Osteoblast (primary cell): ENCODE measurements at places on chromosomes 6 and 20.

- DNase-seq: no peak
Observed at GRCh38 chr6:4377603-4378002, 242.2 kb upstream of the ECI2 start.

DNA sequence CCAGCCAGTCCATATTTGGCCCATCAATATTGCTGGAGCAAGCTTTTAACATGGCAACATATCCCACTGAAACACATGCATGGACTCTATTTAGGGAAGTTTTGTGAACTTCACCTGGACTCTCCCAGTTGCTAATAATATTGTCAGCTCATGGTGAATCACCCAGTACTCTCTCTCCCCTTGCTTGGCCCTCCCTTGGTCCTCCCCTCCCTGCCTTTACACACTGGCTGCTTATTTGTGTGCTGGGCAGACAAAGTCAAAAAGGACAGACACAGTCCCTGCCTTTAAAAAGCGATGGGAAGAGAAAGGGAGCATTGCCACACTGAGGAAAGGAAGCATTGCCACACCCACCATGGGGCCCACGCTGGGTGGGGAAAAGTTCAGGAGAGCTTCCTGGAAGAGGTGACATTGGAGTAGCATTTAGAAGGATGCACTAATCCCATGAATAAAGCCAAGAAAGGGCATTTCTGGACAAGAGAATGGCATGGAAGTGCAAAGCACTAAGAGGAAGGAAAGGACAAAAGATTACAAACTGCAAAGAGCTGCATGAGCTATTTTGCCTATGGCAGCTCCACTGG lies 143.4 kb upstream of the EXOC2 start:
- DNase-seq: no peak

DNA sequence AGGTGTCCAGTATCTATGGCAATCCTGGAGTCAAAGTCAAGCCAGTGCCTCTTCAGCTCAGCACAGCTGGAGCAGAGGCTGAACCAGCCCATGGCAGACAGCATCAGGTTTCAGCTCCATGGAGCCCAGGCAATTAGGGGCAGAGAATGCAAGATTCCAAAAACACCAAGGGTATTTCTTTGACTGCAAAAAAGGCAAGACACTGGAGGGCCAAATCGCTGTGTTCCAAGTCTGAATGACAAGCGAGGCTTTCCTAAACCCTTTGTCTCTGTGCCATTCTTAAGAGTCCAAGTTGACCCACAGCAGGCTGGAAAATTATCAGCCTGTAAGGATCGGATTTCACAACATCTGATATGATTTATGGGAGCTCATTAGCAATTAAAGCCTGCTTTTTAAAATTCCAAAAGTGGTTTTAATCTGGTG lies 49.7 kb upstream of the TGM3 start:
- DNase-seq: no peak

GRCh38 chr6:166712286-166713228 lies 85.5 kb upstream of the RPS6KA2 start:
- DNase-seq: no peak

DNA sequence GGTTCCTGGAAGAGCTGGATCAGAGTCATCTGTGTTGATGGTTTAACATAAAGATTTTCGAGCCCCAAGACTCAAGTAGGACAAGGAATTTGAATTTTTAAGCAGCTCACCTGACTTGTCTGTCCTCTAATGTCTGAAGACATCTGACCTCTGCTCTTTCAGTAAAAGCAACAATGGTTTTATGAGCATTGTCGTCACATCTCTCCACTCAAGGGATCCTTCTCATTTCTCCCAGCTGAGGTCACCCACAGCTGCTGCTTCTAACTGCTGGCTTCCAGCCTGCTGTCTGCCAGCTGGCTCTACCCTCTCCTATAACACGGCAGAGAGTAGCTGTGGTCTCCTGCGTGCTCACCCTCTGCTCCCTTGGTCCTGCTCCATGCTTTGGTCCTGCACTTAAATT lies 24.7 kb upstream of the HDAC2 start:
- peak; percentile 56 for DNase-seq

DNA sequence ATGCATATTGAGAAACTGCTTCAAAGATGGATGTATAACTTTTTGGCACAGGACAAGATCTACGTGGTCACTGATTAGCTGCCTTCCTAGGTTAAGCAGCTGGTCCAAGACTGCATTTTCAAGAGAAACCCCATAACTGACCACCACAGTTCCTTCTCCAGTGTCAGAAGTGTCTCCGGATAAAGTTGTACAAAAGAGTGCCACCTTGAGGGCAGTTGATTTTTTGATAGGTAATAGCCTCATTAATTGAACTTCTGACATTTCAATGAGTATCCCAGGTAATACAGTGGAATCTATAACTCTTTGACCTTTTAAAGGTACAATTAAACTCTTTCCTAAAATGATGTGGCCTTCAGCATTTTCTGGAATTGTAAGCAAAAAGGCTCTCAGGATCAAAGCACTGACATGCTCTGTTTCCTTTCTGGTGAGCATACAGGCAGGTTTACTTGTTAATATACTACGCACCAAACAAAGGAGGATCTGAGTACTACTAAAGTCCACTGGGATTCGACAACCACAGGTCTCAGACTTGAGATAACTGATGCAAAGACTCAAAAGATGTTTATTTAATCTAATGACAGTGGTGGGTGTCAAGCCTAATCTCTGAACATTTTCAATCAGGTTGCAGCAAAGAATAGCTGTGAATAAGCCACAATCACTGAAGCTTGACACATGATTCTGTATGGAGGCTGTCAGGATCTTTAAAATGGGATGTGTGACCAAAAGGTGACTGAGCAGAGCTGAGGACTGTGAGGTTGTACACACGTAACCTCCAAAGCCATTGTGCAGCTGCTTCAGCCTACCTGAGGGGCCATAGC lies 21.2 kb downstream of the MKKS start:
- no peak for DNase-seq

DNA sequence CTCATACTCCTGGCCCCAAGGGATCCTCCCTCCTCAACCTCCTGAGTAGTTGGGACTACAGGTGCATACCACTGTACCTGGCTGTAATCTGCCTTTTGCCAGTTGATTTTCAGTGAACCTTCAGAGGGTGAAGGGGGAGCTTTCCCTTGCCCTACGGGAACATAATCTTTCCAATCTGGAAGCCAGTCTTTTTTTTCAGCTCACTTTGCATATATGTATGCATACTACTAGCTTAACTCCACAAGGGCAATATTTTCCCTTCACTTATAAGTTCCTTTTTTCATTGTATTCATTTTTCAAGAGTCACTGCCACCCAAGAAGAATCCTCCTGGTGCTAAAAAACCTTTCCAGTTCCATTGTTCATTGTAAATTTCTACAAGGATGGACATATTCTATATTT lies 53.4 kb upstream of the GCM1 start:
- DNase-seq: no peak
